ENCODE measurements at places on chromosomes 3 and 15.

GRCh38 chr3:4711680-4711992 is 218.5 kb downstream of the ITPR1 start:
- DNase-seq = no peak

DNA sequence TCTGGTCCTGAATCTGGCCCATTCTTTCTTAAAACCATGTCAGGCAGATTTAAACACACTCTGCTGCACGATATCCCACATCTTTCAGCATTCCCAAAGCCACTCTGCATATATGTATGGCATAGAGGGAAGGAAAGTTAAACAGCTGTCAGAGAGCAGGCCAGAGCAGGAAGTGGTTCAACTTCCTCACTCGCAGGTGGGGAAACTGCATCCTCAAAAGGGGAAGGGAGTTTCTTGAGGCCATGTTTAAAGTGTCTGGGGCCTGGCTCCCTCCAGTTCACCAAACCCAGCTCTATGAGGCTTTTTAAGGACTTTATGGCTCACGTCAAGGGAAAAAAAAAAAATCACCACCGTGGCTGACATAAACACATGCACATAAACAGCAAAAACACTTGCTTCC is 123.1 kb downstream of the OPA1 start:
- DNase-seq = no peak

DNA sequence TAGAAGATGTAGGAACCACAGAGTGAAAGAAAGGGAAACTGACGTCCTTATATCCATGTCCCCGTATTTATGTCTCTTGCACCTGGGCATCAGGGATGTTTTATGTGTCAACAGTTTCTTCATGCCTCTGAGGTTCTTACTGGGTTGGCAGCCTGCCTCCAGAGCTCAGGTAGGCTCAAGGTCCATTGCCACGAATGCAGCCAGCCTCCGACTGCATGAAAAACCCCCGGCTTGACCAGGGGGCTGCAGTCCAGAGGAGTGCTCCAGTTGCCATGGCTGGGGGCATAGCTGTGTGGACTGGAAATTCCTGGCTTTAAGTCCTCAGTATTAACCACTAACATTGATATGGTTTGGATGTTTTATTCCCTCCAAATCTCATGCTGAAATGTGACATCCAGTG is 2.8 kb upstream of the CSPG5 start:
- no peak for DNase-seq

- no peak for DNase-seq
Observed at GRCh38 chr3:57446318-57446841, 97.8 kb downstream of the DNAH12 start.

DNA sequence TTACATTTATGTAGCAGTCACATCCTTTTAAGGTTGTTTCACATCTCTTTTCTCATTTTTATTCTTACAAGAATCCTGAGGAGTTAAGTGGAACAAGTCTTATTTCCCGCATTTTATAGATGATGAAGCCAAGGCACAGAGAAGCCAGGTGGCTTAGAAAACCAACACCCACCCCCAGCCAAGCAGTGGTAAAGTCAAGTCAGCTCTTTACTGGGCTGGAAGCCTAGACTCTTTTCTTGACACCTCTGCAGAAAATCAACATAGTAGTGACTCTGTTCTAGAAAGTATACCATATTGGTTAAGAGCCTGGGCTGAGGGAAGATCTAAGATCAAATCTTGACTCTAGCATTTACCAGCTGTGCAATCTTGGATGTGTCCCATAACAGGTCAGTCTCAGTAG is 195.7 kb downstream of the KCNAB1 start:
- DNase-seq = no peak

DNA sequence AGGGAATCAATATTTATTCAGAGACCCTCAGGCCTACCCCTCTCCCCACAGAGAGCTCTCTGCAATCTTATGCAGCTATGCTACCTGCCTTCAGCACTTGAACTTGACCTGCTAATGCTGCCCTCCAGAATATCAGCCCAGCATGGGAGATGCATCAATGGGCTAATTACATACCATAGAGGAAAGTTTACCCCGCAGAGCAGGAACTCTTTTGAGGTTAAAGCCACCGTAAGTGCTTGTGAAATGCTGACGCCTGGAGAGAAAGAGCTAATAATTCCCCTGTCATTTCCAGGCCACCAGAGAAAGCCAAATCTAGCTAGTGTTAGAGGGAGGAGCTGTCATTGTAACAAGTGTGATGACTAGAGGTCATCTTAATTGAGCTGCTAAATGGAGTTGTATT is 127.5 kb downstream of the CHST2 start:
- no peak for DNase-seq

DNA sequence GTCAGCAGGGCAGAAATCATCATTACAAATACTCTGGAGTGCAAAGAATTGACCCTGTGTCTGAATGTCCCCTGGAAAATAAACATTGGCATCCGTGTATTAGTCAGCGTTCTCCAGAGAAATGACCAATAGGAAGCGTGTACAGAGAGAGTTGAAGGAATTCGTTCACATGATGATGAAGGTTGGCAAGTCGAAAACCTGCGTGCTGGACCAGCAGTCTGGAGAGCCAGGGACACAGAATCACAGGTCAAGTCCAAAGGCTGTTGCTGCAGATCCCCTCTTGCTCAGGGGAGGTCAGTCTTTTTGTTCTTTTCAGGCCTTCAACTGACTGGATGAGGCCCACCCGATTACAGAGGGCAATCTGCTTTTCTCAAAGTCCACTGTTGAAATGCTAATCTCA is 16.6 kb downstream of the GP9 start:
- no peak for DNase-seq

- DNase-seq = no peak
Observed at GRCh38 chr3:40720863-40721262, 196.1 kb downstream of the ZNF621 start.

- DNase-seq = no peak
Observed at GRCh38 chr3:74562558-74563269, 51.7 kb downstream of the CNTN3 start.

DNA sequence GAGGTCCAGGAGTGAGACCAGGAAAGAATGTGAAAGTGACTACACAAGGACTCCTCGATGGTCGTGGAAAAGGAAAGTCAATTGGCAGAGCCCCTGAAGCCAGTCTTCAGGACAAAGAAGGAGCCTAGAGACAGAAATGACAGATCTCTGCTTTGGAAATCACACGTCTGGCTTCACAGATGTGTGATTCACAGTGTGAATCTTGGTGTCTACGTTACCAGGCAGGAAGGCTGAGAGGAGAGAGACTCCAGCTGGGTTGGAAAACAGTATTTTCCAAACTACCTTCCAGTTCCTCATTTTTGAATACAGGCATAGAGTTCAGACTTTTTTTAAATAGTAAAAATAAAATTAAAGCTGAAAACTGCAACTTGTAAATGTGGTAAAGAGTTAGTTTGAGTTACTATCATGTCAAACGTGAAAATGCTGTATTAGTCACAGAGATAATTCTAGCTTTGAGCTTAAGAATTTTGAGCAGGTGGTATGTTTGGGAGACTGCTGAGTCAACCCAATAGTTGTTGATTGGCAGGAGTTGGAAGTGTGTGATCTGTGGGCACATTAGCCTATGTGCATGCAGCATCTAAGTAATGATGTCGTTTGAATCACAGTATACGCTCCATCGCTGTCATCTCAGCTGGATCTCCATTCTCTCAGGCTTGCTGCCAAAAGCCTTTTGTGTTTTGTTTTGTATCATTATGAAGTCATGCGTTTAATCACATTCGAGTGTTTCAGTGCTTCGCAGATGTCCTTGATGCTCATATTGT is 6.0 kb downstream of the CCR2 start:
- DNase-seq = peak; percentile 33

DNA sequence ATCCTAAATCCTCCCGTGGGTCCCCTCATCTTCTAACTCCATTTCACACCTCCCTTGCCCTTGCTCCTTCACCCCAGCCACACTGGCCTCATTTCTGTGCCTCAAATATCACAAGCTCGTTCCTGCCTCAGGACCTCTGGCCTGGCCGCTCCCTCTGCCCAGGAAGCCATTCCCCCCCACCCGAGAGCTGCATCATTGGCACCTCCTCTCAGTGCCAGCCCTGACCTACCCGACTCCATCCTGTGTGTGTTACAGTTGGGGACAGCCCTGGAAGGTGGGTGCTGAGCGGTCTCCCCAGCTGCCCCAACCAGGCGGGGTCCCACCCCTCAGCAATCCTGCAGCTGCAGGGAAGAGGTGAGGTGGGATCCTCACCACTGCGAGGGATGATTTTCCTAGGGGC is 14.5 kb downstream of the PLXND1 start:
- DNase-seq = no peak

DNA sequence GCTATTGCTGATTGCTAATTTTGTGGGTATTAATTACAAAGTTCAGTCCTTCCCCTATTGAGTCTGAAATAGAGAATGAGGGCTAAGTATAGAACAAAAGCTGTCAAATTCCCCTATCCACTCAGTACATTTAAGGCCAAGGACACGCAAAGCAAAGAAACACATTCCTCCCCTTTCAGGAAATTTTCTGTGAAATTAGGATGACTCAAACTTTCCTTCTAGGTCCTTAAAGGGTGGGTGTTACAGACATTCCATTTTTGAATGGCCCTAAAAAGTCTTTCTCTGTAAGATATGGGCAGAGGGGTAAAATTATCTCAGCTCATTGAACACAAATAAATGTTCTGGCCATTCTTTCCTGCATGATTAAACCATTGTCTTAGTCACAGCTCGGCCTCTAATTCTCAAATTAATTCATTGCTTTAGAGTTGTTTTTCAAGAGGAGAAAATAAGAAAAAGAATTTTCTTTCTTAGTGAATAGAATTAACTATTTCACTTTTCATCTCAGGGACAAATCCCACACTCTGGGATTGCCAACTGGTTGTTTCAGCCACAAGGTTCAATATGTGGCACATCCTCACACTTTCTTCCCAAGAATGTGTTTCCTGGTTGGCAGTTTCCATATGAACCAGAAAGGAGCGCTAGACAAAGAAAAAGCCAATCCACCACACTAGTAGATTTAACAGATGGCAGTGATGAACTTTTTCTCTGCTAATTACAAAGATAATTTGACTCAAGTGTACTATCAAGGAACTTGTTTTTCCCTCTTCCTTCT is 424.1 kb downstream of the ZNF385D start:
- no peak for DNase-seq

- DNase-seq = no peak
Observed at GRCh38 chr3:111811811-111812210, 47.3 kb upstream of the PHLDB2 start.

GRCh38 chr3:151687076-151687475 is 46.7 kb upstream of the AADACL2 start:
- no peak for DNase-seq

- DNase-seq = no peak
Observed at GRCh38 chr15:79248183-79248582, 34.3 kb upstream of the ANKRD34C start.

DNA sequence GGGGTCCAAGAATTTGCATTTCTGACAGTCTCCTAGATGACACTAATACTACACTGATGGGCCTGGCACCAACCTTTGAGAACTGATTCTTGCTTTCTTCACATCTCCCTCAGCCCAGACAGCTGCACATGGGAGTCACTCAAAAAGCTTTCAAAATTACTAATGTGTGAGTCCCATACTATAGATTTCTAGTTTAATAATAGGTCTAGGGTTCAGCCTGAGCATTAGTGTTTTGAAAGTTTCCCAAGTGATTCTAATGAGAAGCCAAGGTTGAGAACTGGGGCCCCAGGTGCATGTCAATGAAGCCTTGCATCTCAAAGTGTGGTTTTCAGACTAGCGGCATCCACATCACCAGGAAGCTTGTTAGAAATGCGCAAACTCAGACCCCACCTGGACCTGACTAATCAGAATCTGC is 159.9 kb upstream of the CMC1 start:
- DNase-seq = no peak

GRCh38 chr15:52624262-52624661 is 54.9 kb downstream of the ATOSA start:
- no peak for DNase-seq

DNA sequence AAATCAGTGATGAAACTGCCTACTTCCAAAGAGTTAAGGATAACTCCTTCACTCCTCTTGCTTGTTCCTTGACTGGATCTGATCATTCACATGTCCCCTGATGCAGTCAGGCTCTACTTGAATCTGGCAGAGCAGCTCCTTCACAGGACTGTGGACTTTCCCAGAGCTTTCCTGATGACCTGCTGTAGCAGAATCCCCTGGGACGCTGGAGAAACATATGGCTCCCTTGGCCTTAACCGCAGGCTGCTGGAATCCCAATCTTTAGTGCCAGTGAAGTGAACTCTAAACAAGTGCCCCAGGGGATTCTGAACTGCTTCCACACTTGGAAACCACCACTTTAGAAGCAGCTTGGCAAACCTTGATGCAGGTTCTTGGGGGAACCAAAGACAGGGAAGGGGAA is 217.8 kb downstream of the CHST2 start:
- no peak for DNase-seq

DNA sequence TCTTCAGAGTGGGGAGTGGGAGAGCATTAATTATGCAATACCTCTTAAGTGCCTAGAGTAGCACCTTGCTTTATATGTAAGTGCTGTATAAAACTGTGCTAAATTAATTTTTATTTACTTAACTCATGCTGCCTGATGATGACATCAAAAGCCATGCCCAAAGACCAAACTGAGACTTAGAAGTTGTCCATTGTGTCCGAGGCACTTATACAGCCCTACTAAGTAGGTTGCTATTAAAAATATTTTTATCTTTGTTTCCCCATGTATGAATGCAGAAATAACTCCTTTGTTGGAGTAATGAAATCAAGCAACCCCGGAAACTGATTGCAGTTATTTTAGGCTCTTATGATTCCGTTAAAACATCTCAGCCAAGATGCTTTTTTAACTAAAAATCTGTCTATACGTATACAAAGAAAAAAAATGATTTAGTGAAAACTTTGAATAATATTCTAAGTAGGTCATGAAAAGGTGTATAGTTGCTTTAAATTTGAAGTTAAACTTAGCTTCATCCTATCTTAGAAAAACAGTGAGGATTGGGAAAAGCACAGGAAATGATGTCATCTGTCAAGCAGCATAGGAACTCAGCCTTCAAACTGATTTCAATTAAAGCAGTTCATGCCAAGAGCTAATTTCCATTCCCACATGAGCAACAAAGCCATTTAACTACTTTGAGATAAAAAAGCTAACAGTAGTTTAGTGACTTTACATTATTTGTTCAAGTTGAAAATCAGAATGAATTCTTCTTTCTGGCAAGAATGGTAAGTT is 43.0 kb downstream of the FBN1 start:
- no peak for DNase-seq
